Fibroblast of mammary gland (primary cell): ENCODE measurements at places on chromosomes 3 and 15.

- no peak for DNase-seq
These were observed 1.2 kb downstream of the GABRB3 start for GRCh38 chr15:26771578-26772153.

- no peak for DNase-seq
These were observed 27.8 kb upstream of the NFKBIZ start for GRCh38 chr3:101821503-101821902.

DNA sequence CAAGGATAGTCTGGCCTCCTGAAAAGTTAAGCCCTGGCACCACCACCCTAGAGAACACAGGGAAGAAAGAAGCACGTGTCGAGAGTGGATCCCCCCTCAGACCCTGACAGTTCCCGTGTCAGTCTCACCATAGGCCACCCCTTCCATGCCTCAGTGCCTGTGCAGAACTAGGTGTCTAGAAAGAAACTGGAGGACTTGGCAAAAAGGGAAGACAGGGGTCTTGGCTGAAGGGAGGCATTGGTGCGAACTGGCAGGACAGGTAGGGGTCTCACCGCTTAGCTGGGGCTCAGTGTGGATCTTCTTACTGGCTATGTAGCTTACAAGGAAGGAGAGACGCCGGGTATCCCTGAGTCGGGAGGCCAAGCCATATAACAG, 518 bp downstream of the QARS1 start:
- no peak for DNase-seq

- peak; percentile 68 for DNase-seq
These were observed 28.3 kb downstream of the MASP1 start for GRCh38 chr3:187263270-187263669.

DNA sequence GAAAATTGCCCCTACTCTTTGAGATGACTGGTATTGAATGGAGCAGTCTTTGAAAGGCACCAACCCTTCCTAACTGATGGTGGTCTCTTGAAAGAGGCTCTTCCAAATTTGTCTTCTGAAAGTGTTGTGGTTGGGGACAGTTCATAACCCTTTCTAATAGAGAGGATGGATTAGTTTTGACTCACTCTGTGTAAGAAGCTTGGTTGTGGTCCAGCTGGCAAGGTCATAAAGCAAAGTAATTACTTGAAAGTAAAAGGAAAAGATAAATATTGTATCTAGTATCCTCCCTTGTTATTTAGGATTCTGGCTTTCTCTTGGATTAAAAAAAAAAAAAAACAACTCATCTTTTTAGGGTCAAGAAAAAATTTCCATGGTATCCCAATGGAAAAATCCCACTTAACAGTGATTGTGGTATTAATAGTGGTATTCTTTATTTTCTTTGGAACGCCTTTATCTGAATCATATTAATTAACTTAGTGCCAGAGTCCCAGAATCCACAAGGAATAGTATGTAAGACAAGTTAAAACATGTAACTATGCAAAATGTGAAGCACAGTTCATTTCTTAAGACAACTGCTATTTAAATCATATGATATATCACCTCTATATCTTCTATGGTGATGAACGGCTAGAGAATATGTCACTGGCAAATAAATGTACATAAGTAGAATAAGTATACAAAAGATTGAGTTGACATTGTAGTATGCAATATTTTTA, 469.3 kb upstream of the CDIN1 start:
- DNase-seq, result peak; percentile 91

GRCh38 chr15:80208758-80209734, 43.0 kb downstream of the CTXND1 start:
- DNase-seq, result no peak

- DNase-seq, result peak; percentile 47
These were observed 293.3 kb upstream of the THBS1 start for GRCh38 chr15:39287322-39288195.

GRCh38 chr15:41543521-41543870, 561 bp downstream of the RPAP1 start:
- no peak for DNase-seq

GRCh38 chr15:78394981-78395616, 42.9 kb upstream of the IREB2 start:
- DNase-seq, result no peak

DNA sequence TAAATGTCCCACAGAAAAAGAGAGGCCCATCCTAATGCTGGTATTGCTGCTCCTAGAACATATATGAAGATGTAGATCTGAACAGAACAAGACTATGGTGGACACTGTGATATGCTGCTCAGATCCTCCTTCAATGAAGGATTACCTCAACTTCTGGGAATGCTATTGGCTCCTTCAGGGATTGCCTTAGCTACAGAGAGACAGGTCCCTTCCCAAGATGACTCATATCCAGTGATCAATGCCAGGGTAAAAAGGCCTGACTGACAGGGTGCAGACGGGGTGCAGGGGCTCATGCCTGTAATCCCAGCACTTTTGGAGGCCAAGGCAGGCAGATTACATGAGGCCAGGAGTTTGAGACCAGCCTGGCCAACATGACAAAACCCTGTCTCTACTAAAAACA, 20.5 kb upstream of the STAG1 start:
- peak; percentile 61 for DNase-seq

- no peak for DNase-seq
These were observed 47.0 kb upstream of the RARB start for GRCh38 chr3:25381083-25381482.

DNA sequence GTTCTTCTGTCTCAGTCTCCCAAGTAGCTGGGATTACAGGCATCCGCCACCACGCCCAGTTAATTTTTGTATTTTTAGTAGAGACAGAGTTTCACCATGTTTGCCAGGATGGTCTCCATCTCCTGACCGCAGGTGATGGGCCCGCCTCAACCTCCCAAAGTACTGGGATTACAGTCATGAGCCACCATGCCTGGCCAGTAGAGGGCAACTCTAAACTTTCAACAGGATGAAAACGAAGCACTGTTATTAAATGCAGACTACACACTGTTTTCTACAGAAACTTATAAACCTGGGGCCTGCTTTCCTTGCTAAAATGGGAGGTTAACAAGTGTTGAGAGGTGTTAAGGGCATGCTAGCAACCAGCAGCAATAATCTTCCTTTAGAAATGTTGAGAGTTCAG, 7.6 kb downstream of the ARPC4 start:
- DNase-seq, result no peak

DNA sequence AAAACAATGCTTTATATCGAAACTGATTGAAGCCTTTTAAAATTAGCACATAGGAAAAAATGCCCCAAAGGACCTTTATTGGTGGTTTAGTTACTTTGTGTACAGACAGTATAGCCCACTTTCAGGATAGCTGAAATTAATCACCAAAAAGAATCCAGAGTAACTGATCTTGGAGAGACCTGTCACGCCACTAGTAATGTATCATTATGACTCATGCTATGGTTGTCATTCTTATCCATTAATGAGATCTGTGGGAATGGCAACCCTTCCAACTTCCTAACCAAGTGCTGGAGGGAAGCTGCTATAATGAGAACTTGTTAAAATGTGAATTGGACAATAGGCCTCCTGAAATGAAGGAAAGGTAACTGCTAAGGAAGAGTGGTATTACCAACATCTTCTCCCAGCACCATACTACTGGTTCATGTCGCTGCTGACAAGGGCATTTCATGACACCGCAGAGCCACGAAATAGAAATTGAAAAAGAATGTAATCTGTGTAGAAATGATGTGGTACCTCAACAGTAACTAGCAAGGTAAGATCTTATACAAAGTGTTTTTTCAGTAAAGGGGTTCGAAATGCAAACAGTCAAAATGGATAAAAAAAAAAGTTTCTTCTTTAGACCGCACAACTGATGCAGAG, 7.1 kb upstream of the EMC4 start:
- DNase-seq, result peak; percentile 68

GRCh38 chr3:197599089-197599765, 43.5 kb upstream of the BDH1 start:
- peak; percentile 81 for DNase-seq

DNA sequence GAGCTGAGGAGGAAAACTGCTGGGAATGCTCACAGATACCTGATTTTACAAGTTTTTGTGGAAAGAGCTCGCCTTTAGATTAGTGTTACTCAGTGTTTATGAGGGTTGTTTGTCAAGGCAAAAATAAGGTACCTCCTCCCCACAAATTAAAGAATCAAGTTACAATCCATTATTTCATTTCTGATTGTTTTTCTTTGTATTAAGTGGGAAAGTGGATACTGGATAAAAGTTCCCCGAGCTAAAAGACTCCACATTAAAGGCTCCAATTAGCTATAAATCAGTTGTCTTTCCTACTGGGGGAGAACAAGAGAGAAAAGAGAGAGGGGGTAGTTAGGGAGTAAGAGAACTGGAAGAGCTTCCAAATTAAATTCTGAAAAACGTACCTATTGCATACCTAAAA, 1.9 kb downstream of the ALDH1A2 start:
- no peak for DNase-seq

- DNase-seq, result no peak
These were observed 163.3 kb downstream of the TP63 start for GRCh38 chr3:189794518-189794917.

GRCh38 chr3:126129398-126129891, 45.5 kb upstream of the SLC41A3 start:
- DNase-seq, result peak; percentile 10

DNA sequence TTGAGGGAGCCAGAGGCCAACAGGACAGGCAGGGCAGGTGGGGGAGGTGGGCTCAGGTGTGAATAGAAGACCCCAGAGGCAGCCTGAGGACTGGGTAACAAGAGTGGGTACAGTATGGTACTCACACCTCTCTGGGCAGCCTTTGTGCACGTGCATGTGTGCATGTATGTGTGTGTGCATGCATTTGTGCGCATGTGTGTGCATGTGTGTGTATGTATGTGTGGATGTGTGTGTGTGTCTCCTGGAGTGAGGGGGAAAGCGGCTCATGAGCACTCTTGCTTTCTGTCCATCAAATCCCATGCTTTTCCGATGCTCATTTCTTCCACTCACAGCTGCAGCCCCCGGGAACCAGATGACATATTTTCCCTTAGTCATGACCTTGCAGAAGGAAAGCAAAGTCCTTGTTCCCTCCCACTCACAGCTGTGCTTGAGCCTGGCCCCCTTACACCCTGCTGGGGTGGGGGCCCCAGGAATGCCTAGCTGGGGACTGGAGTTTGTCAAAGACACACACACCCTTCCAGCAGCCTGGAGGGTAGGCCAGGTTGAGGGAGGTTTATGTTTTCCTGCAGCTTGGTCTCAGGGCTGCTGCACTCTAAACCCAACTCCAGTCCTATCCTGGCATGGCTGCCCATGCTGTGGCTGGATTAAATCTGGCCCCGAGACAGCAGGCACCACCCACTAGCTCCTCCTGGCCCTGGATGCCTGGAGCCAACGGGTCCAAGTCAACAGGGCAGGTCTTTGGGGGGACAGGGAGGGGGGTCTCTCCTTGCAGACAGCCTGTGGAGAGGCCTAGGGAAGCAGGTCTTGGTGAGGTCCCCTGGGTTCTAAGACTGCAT, 22.5 kb downstream of the CCDC33 start:
- DNase-seq, result no peak

- DNase-seq, result no peak
These were observed 368.0 kb upstream of the ATP10A start for GRCh38 chr15:26231096-26231495.
